ENCODE measurements at places on chromosomes 2 and 18.

DNA sequence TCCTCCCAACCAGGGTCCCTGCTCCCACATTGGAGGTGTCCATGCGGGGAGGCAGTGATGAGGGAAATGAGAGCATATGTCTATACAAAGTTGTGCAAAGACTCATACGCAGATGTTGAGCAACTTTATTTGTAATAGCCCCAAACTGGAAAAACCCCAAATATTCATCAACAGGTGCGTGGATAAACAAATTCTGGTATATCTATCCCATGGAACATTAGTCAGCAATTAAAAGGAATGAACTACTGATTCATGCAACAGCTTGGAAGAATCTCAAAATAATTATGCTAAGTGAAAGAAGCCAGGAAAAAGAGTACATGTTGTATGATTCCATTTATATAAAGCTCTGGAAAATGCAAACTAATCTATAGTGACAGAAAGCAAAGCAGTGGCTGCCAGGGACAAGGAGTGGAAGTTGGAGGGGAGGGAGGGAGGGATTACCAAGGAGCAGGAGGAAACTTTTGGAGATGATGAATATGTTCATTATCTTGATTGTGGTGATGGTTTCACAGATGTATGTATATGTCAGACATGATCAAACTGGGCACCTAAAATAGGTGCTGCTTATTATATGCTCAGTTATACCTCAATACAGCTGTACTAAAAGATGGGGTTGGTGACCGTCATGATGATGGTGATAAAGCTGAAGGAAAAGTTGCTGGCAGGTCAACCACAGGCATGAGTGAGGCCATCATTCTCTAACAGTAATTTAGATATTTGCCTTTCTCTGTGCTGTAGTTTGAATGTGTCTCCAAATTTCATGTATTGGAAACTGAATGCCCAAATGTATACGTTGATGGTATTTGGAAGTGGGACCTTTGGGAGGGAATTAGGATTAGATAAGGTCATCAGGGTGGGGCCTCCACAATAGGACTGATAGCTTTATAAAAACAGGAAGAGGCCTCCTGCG lies 270.9 kb downstream of the CYP26B1 start:
- no peaks in the 10 kb centered on the region for H3K36me3 ChIP-seq
- DNase-seq: no peak
- no peak overlapping the region for H3K4me3 ChIP-seq
- H3K27ac ChIP-seq: no peak overlapping the region
- no peaks in the 10 kb centered on the region for H3K4me1 ChIP-seq
- H3K27me3 ChIP-seq: no peaks in the 10 kb centered on the region

GRCh38 chr2:45786030-45786835 lies 134.8 kb downstream of the PRKCE start:
- no peak for DNase-seq
- H3K4me1 ChIP-seq: peaks cover 11% of the 10 kb centered on the region
- H3K4me3 ChIP-seq: no peak overlapping the region
- H3K27ac ChIP-seq: peak overlapping the region; percentile 9

GRCh38 chr18:8745355-8746014 lies 40.1 kb downstream of the MTCL1 start:
- peaks cover 4% of the 10 kb centered on the region for H3K27me3 ChIP-seq
- peaks cover 38% of the 10 kb centered on the region for H3K4me1 ChIP-seq
- H3K36me3 ChIP-seq: peaks cover 12% of the 10 kb centered on the region
- H3K4me3 ChIP-seq: no peak overlapping the region

DNA sequence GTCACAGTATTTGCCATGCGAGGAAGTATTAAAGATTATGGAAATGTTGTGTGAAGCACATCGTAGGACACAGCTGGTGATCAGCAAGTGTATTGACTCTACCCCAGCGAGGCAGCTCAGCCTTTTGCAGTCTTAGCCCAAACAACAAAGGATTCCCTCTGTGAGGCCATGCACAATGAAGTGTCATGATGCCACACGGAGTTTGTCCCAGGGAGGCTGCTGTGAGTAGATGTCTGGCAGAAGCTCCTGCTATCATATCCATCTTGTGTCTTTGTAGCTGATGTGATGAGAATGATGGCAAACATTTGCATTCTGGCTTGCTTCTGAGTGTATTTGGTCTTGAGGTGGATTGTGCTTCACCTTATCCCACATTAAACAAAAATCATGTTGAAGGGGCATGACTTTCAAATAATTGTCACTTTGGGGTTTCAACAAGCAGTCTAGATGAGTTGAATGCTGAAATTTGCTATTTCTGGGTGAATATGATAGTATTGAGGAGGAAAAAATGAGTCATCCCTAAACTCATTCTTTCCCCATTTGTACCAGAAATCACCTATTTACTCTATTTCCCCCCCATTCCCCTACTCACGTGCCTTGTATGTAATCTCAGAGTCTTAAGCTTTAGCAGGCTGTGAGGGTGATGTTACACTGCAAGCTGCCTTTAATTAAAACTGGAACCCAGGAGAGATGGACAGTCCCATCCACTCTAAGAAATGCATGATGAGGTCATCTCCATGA lies 273.5 kb downstream of the RNF144A start:
- no peaks in the 10 kb centered on the region for H3K4me1 ChIP-seq
- H3K4me3 ChIP-seq: no peak overlapping the region
- H3K27me3 ChIP-seq: no peaks in the 10 kb centered on the region
- no peaks in the 10 kb centered on the region for H3K36me3 ChIP-seq
- DNase-seq: no peak
- H3K27ac ChIP-seq: no peak overlapping the region

DNA sequence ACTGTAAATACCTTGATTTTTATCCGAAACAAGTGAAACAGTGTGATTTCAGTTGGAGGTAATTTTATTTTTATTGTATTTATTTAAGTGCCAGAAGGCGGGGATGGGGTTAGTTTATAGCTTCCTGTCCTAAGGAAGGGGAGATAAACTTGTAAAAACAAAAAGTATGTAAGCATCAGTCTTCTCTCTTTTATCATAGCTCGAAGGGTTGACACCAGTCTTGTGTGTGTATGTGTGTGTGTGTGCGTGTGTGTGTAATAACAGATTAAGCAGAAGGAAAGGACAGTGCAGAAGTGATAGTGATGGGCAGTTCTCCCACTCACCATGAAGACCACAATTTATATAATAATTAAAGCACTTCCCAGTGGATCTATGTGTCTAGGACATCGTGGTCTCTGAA lies 793.3 kb downstream of the PLCL1 start:
- H3K27me3 ChIP-seq: no peaks in the 10 kb centered on the region
- H3K36me3 ChIP-seq: no peaks in the 10 kb centered on the region
- H3K4me1 ChIP-seq: no peaks in the 10 kb centered on the region
- H3K4me3 ChIP-seq: no peak overlapping the region
- DNase-seq: no peak

- no peak overlapping the region for H3K4me3 ChIP-seq
- no peaks in the 10 kb centered on the region for H3K36me3 ChIP-seq
- peaks cover 24% of the 10 kb centered on the region for H3K27me3 ChIP-seq
- DNase-seq: no peak
- H3K27ac ChIP-seq: no peak overlapping the region
- H3K4me1 ChIP-seq: no peaks in the 10 kb centered on the region
Observed at GRCh38 chr2:205755923-205756322, 73.6 kb downstream of the NRP2 start.

GRCh38 chr2:20617892-20618467 lies 32.9 kb downstream of the HS1BP3 start:
- no peak for DNase-seq
- H3K36me3 ChIP-seq: peaks cover 3% of the 10 kb centered on the region
- no peaks in the 10 kb centered on the region for H3K4me1 ChIP-seq
- H3K4me3 ChIP-seq: no peak overlapping the region

GRCh38 chr18:36308711-36309435 lies 11.4 kb downstream of the FHOD3 start:
- H3K36me3 ChIP-seq: no peaks in the 10 kb centered on the region
- H3K27ac ChIP-seq: no peak overlapping the region
- no peaks in the 10 kb centered on the region for H3K4me1 ChIP-seq
- no peak overlapping the region for H3K4me3 ChIP-seq

DNA sequence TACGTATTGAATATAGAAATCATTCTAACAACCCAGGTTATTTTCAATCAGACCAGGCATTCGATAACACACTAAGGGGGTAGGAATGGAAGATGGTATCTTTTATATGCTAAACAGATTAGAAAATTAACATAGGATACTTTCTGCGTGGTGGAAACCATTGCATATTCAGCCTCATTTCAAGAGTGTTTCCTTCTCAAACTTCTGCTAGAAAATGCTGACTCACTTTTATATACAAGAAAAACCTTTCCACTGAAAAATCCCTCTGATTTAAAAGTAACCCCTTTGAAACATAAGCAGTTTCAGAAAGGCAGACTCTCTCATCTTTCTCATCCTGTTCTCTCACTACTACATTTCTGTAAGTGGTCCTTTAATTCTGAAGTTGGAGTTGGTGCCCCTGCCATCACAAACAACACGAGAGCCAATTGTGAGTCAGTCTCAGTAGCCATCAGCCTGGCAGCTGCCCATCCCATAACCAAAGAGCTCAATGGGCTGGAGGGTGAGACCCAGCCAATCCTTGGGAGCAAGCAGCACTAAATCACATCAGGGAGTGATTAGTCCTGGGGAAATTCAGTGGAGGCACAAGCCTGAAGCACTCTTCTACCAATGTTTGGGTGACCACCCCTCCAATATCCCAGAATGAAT lies 343.1 kb downstream of the CELF4 start:
- H3K4me3 ChIP-seq: no peak overlapping the region
- H3K27ac ChIP-seq: no peak overlapping the region
- H3K27me3 ChIP-seq: no peaks in the 10 kb centered on the region
- DNase-seq: no peak
- no peaks in the 10 kb centered on the region for H3K4me1 ChIP-seq

DNA sequence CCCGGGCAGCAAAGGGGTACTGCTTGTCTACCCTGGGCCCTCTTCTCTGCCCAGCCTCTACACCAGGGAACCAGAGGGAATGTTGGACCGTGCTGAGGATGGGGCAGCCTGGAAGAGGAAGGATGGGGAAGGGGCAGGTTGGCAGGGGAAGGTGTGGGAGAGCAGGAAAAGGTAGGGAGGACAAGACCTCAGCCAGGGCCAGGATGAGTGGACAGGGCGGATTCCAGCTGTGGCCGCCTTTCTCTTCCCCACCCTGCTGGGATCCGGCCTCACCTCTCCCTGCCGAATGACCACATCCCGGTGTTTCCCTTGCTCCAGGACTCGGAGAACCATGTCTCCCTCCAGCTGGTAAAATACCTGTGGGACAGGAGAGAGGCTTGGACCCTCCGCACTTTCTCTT lies 8.9 kb downstream of the HAAO start:
- no peaks in the 10 kb centered on the region for H3K27me3 ChIP-seq
- no peak for DNase-seq
- H3K36me3 ChIP-seq: no peaks in the 10 kb centered on the region

DNA sequence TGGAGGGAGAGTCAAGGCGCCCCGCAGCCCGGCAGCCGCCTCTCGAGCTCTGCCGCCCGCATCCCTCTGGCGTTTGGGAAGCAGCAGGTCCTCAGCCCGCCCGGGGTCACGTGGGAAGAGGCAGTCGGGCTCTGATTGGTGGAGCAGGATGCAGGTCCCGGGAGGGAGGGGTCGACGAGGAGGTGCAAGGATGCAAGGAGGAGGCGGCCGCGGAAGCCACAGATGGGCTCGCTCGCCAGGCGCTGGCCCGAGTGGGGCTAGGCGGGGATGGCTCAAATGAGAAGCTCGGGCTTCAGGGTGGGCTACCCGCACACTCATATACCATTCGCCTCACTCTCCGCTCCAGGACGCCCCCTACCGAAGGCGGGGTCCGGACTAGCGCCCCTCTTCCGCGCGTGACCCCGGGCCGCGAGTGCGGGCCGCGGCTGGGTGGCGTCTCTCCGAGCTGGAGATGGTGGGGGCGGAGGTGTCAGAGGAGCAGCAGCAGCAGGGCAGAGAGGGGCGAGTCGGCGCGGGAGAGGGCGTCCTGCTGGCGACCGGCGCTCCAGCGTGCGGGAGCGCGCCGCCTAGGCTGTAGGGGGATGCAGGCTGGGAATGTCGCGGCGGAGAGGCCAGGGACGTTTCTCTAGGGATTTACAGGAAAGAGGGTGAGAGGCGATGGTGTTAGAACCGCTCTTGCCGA lies at the start of gene TMEFF2:
Gene TMEFF2, minus strand, starts transcription at position 68 of the 682 bp plus-strand sequence. CDS start 409 bp downstream, outside the sequence.
- H3K36me3 ChIP-seq: no peaks in the 10 kb centered on the region
- peak within 1 kb of the TSS; percentile 65 for H3K4me3 ChIP-seq
- H3K4me1 ChIP-seq: peaks cover 30% of the 10 kb centered on the region
- peaks cover 69% of the 10 kb centered on the region for H3K27me3 ChIP-seq
- no peak within 1 kb of the TSS for H3K27ac ChIP-seq

DNA sequence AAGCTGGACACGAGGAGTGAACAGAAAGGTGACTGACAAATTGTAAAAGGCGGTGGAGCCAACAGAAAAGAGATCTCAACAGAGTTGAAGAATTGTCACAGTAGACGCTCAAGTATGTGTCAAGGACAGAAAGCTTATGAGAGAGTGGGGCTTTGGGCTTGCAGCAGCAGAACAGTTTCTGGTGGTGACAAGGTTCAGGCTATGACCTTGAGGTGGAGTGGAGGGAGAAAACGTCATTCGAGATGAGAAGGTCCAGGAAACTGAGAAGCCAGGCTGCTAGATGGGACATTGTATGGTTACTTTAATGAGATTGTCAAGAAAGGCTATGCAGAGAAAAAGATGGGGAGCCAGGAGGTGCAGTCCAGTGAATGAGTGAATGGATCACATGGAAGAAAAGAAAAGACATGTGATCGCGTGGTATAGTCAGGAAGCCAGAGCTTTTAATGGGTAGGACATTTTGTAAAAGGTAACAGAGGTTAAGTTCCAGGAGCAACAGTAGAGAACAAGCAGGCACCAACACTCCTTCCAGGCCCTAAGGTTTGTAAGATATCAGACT lies 91.1 kb upstream of the EPC2 start:
- H3K27me3 ChIP-seq: no peaks in the 10 kb centered on the region
- peaks cover 1% of the 10 kb centered on the region for H3K4me1 ChIP-seq
- H3K36me3 ChIP-seq: no peaks in the 10 kb centered on the region
- no peak overlapping the region for H3K27ac ChIP-seq
- H3K4me3 ChIP-seq: no peak overlapping the region
- no peak for DNase-seq

- DNase-seq: no peak
- H3K4me1 ChIP-seq: peaks cover 70% of the 10 kb centered on the region
- H3K36me3 ChIP-seq: peaks cover 68% of the 10 kb centered on the region
- peak overlapping the region; percentile 100 for H3K4me3 ChIP-seq
- H3K27me3 ChIP-seq: no peaks in the 10 kb centered on the region
Observed at GRCh38 chr2:219251656-219252055, 1.4 kb upstream of the TUBA4B start.

DNA sequence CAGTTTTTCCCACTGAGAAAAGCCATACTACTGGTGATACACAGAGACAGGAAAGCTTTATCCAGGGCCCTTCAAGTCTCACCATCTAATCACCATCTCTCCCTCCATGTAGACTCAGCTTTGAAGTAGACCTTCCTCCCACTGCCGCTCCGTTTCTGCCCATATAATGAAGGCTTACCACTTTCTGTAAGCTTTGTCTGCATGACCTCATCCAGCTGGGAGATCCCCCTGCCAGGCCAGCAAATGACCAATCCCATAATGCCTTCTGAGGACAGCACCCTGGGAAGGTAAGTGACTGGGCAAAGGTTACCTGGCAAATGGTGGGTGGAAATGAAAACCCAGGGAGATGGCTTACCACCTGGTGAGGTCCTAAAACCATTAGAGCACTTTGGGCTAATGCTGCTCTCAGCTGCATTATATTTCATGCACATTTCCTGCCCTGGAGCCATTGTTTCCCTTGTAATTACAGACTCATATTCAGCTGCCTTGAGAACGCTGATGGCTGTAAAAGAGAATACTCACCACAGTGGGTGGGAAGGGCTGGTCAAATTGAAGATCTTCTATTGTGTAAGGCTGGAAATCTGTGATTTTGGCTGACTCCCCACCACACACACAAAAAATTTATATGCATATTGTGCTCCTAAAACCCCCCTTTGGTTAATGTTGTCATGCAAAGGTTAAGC lies 350.7 kb upstream of the SYT4 start:
- no peaks in the 10 kb centered on the region for H3K27me3 ChIP-seq
- no peaks in the 10 kb centered on the region for H3K36me3 ChIP-seq
- DNase-seq: no peak

GRCh38 chr2:38442643-38443541 lies 65.8 kb upstream of the ATL2 start:
- DNase-seq: no peak
- no peaks in the 10 kb centered on the region for H3K36me3 ChIP-seq
- H3K27ac ChIP-seq: no peak overlapping the region
- peaks cover 6% of the 10 kb centered on the region for H3K4me1 ChIP-seq

All from activated CD4-positive, alpha-beta memory T cell treated with anti-CD3 and anti-CD28 coated beads, Interleukin-2, amount 10 ng/mL, durations not matched to agents 7 days and 5 days (primary cell).